Glutamatergic neuron (in vitro differentiated cells): ENCODE measurements at places on chromosomes 5 and 9.

- DNase-seq, result no peak
These were observed 4.7 kb downstream of the VDAC1 start for GRCh38 chr5:134000091-134000511.

DNA sequence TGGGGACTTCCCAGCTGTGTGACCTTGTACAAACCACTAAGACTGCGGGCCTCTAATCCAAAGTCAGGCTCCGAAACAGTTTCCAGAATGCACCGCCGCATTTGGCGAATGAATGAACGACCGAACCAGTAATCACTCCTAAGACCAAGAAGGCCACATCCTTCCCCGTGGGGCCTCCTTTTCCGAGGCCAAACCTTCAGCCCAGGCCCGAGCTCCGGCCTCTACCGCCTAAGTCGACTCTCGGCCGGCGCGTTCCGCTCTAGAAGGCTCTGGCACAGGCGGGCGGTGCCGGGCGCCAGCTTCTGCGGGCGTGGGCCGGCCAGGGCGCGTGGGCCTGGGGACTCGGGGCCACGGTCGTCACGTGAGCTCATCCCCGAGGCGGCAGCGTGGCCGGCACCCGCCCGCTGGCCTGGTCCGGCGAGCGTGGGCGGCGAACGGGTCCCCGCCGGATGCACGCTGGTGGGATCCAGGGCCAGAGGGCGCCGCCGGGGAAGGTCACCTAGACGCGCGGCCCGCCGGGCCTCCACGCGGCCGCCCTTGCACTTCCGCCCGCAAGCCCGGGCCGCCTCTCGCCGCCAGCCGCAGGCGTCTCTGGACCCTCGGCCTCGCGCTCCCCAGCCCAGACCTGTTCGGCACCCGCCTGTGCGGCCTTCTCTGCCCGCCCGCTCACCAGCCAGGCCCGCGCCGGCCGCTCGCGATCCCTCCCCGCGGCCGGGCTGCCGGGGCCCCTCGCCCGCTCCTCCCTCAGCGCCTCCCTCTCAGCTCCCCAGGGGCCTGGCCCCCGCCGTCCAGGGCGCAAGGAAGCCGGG, 754 bp downstream of the VDAC1 start:
- DNase-seq, result peak; percentile 66

DNA sequence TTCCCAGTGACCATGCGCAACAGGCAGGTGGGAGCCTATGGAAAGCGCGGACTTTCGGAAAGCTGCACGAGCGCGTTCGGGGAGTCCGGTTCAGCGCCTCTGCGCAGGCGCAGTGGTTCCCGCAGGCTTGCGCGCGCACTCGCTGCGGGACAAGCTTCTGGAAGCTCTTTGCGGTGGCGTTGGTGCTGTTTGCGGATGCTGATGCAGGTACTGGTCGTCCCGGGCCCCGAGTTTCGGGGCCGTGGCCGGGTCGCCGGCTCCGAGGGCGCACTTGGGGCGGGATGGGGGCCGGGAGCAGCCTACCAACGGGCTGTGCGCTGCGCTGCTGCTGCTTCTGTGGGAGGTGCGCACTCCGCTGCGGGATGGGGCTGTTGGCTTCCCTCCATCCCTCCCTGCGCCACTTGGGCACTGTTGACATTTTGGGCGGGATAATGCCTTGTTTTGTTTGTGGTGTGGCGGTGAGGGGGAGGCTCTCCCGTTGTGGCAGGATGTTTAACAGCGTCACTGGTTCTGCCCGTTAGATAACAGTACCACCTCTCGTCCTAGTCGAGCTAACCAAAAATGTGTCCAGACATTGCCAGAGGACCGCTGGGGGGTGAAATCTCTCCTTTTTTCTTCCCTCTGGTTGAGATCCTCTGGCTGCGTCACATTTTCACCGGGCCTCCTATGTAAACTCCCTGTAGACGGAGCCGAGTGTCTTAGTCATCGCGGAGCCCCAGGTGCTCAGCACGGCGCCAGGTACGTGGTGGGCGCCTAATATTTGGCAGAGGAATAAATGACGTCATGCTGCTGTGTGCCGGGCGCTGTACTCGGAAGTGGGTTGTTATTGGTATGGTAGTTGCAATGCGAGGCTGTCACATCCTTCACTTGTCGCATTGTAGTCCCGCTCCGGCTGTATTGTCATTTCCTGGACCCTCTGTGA, at the start of gene ZNF483:
Gene ZNF483, plus strand, starts transcription at position 124 of the 922 bp plus-strand sequence. CDS start 2,217 bp downstream, outside the sequence.
- DNase-seq, result peak; percentile 91

GRCh38 chr5:929596-929995, 36.9 kb downstream of the TRIP13 start:
- DNase-seq, result no peak

DNA sequence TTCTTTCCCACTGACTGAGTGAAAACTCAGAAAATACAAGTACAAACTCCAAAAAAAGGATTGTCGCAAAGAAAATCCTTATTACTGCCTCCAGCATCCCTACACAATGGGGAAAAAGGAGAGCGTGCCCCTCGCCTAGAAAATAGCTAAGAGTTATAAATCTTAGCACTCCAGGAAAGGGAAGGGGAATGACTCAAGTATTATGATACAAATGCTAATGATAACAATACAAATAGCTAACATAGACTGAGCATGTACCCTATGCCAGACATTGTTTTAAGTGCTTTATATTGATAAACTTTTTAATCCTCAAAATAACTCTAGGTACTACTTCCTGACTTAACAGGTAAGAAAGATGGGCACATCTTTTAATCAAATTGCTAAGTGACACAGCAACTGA, 70.8 kb upstream of the VCAN start:
- DNase-seq, result no peak

GRCh38 chr9:18768951-18769622, 263.9 kb downstream of the SAXO1 start:
- no peak for DNase-seq

- no peak for DNase-seq
These were observed 99.6 kb downstream of the NSG2 start for GRCh38 chr5:174145091-174145490.

- no peak for DNase-seq
These were observed 209.8 kb downstream of the TLE1 start for GRCh38 chr9:81479573-81479972.

GRCh38 chr9:101126556-101126955, 98.0 kb downstream of the PLPPR1 start:
- no peak for DNase-seq

GRCh38 chr5:43068037-43068436, 27.9 kb upstream of the ANXA2R start:
- DNase-seq, result no peak

GRCh38 chr9:127735530-127736185, 564 bp upstream of the TOR2A start:
- DNase-seq, result no peak

DNA sequence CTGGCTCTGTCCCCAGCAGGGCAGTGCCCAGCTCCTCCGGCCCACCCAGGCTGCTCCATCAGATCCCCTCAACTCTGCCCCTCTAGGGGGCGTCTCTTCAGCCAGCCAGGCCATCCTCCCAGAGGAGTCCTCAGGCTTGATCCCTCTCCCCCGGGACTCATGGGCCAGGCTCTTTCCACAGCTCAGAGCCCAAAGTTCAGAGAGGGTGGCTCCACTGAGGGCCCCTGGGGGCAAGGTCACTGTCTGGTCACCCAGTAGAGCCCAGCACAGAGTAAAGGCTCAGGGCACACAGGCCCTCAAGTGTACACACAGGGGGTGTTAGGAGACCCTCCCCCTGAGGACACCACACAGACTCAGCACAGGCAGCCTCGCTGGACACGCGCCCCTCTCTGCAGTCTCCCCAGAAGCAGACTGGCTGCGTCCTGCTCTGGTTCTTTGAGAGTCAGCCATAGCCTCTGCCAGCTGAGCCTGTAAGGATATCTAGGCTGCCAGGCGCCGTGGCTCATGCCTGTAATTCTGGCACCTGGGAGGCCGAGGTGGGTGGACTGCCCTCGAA, 64.8 kb downstream of the PAX5 start:
- no peak for DNase-seq

DNA sequence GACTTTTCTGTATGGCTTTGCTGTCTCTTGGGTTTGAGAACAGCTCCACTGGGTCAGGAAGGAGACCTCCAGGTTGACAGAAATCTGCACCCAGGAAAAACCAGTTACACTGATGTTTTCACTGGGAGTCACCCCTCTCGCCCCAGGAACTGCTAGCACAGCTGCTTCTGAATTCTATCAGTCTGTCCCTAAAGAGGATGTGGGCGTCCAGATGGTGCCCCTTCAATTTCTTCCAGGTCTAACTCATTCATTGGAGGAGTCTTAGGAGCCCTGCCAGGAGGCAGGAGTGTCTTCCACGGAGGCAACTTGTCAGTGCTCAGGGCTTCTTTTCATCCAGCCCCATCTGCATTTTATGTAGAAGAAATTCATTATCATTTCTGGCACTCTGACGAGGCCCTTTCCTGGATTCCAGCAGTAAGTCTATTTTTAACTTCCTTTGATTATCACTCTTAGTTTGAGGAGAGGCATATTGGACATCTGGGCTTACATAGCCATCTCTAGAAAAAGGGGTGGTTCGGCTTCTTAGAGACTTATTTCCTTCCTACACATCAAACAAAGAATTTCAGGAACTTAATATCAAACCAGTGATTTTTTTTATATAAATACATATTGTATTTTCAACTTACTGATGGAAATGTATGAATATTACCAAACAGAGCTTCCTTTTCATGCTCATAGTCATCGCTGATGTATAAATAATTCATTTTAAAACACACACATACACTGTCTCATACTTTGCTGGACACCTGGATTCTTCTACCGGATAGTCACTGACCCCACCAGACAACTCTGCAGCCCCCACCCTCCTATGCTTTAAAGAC, 148.8 kb downstream of the IRX2 start:
- DNase-seq, result no peak

DNA sequence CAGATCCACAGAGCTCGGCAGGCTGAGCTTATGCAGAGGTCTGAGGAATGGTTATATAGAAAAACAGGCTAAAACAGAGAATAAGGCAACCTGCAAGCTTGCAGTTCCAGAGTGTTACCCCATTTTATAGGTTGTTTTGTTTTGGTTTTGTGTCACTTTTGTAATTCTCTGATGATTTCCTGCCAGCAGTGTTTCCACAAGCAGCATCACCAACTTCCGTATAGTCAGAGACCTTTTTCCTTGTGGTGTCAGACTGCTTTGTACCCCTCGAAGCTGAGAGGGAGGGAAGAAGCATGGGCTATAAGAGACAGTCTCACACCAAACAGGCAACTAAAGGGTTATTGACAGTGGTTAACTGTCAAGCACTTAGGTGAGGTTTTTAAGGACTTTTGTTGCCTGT, 61.8 kb downstream of the TLE4 start:
- DNase-seq, result no peak

DNA sequence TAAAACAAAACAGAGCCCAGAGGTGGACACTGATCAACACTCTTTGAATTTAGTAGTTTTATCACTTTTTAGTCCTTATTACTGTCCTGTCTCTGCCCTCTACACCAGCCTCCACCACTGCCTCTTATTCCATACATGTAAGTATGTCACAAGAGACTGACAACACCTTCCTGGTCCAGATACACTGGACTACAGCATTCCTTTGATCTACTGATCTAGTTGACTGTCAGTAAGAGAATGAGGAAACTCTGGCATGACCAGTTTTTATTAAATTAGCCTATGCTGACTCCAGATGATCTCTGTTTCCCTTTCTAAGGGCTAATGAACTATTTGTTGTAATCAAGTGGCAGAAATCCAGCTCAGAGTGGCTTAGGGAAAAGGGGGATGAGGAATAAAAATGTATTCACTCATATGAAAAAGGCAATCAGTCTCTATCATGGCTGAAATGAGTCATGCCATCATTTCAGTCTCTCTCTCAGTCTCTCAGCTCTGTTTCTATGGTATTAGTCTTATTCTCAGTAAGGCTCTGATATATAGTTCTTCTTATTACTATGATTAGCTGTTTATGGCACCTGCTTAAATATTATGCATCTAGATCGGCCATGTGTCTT, 5.5 kb downstream of the ARHGEF37 start:
- no peak for DNase-seq

GRCh38 chr5:10729320-10730042, 31.6 kb downstream of the DAP start:
- DNase-seq, result peak; percentile 53

DNA sequence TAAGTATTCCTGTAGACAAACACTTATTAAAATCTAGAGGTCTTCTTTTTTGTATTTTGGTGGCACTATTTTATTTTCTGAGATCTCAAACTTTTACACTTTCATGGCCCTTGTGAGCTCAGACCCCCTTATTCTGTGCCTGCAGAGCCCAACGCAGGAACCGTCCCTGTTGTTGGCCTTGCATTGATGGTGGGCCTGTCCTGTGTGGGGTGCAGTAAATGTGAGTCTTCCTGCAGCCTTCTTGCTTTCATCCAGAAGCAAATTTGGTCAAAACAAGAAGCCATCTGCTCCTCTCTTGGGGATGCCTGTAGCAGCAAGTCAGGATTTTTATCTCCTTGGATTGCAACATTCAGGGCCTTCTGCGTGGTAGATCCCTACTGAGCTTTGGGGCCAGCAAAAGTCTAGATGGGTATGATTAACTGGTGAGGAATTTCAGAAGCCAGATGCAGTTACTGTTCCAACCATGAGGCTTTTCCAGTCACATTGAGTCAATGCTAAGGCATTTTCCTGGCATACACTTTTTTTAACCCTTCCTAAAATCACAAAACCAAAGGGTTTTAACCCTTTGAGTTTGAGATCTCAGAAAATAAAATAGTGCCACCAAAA, 31.7 kb downstream of the BASP1 start:
- no peak for DNase-seq

GRCh38 chr5:90477073-90477472, 2.4 kb downstream of the POLR3G start:
- no peak for DNase-seq

DNA sequence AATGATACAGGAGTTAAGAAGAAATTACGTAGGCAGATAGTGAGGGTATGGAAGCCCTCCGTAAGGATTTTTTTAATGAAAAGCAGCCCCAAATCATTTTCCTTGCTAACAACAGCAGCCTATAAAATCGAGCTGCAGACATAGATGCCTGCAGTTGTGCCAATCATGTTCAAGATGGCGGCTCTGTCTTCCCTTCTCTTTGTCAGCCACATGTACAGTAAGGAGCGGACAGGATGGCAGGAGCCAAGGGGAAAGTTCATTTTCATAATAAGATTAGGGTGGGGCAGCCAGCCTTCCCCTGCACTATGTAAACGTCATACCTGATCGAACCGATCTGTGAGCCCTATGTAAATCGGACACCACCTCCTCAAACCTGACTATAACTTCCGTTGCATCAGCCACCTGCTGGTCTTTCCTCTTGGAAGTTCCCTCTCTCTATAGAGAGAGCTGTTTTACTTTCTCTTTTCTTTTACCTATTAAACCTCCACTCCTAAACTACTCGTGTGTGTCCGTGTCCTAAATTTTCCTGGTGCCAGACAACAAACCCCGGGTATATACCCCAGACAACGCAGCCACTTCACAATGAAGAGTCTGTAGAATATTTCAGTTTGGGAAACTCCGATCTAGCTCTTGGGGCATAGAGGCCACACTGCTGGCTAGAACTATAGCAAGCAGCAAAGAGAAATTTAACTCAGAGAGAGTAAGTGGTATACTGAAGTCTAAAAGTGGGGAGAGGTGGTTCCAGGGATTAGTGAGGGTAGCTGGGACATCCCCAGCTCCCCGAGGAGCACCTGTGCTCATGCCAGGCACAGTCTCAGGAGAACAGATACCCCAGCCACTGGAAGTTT, 20.8 kb upstream of the SLC24A2 start:
- no peak for DNase-seq

GRCh38 chr5:72463449-72464052, 43.7 kb downstream of the ZNF366 start:
- no peak for DNase-seq
